T-cell (primary cell): ENCODE measurements at places on chromosomes 4 and X.

DNA sequence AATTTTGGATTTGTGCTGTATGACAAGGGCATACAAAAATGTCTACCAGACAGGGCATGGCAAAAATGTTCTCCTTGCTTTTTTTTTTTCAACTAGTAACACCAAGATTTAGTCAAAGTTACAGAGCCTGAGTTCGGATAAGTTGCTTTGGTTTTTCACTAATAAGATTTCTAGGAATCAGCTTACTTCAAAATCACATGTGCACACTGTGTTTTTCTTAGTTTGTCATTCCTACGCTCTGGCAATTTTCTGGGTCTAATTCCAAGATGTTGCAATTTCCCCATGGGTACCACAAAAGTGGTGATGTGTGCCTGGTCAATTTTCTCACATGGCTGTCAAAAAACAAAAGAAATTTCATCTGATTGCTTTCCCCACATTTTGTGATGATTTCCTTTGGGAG, 6.3 kb downstream of the C1QTNF7 start:
- no peak for DNase-seq

GRCh38 chrX:20427173-20427770, 160.6 kb upstream of the RPS6KA3 start:
- DNase-seq = no peak

DNA sequence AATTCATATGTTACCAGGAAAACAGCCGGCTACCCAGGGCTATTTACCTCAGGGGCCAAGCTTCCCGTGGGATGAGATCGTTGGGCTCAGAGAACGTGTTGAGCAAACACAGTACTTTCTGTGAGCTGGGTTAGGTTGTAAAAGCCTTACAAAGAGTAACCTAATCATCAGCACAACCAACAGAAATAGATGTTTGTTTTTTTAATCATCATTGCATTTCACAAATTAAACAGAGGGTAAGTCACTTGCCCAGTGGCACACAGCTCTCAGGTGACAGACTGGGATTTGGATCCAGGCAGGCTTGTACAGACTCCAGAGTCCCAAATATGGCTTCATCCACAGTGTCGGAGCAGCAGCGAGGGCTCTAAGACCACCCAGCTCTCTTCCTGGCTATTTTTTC, 20.1 kb downstream of the SPON2 start:
- DNase-seq = no peak

DNA sequence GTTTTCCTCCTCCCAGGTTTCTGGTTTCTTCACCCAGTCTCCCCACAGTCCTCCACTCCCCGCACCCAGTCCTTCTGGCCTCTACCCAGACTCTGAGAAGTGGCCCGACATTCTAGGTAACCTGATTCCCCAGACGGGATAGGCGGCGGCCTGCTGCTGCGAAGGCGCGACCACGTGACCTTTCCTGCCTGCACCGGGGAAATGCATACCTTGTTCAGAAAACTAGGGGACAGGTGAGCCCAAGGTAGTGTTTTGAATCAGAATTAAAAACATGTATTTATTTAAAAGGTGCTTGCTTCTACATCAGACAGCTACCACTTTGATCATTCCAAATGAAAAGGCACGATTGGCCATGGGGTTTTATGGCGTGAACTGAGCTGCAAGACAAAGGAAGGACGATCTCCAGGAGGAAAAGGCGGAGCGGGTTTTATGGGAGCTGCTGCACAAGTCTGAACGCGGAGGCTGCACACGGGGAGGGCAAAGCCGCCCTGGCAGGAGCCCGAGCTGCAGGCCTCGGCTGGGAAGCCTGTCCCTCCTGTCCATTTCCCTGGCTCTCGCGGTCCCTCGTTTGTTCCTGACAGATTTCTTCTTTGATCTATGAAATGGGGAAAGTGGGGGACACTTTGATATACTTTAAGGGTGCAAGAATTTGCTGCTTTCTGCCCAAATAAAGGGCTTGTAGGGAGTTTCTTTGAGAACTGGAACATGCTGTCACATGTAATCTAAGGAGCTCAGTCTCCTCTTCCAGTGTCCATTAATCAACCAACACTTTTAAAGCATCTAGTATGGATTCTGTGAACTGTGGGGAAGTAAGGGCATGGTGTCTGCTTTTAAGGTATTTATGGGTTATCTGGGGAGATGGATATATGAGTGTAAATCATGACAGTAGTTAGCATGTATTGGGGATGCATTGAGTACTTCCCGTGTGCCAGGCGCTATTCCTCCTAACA, 150.9 kb downstream of the SPRY1 start:
- no peak for DNase-seq

DNA sequence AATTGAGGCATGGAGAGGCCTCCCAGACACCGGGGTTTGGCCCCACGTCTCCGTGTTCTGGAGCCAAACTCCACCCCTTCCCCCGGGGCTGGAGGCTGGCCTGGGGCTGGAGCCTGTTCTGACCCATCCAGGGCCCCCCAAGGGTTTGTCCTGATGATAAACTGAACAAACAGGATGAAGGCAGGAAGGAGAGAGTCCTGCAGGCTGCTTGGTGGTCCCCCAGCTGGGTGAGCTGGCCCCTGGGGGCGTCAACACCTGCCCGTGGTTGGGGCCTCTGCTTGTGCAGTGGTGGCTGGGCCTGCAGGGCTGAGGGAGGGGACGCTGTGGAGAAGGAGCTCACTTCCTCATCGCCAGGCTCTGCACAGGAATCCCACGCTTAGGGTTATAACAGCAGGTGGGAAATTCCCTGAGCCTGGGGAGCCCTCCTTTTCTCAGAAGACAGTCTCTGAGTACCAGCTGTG, 2.3 kb downstream of the SH3TC1 start:
- DNase-seq = no peak

DNA sequence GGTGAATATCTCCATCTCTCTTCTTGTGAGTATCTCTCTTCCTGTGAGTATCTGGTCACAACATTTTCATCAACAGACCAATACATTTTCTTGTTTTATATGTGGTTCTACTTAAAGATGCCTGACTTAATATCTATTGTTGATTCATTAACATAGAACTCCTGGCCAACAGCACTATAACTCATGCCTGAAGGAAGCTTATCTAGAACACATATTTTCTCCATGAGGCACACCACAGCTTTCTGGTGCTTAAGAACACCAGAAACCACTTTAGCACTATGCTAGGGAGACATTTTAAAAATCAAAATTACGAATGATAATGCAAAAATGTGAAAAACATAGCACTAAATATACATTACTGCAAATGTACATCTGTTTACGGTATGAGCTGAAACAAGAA, 190.4 kb downstream of the GABRB1 start:
- no peak for DNase-seq

GRCh38 chrX:68721991-68722860, 74.8 kb downstream of the STARD8 start:
- DNase-seq = no peak

- no peak for DNase-seq
Observed at GRCh38 chr4:38804654-38805295, at the start of gene TLR1. TSS of gene TLR1 (minus strand) at chr4:38804791. CDS start at chr4:38798831, 5,960 bp downstream.
